ENCODE measurements at places on chromosomes 4 and X. TPM values are rescaled to one million over a fixed set of nuclear protein-coding genes. Genes with fewer than 3 reads are reported as not detected.

The NEUROG2 gene
- not detected for polyA plus RNA-seq

The STATH gene
- polyA plus RNA-seq = not detected

The GRIA2 gene
- polyA plus RNA-seq = not detected

The PI4K2B gene
- polyA plus RNA-seq = 8.9 TPM

The UNC5C gene
- not detected for polyA plus RNA-seq

The PTTG2 gene
- not detected for polyA plus RNA-seq

The RAB40A gene
- polyA plus RNA-seq = 0.56 TPM

The CCKAR gene
- polyA plus RNA-seq = 0.17 TPM

The CLDN22 gene
- polyA plus RNA-seq = 0.07 TPM

Data from BJ (cell line).